ENCODE measurements at places on chromosomes 6 and 20.
A peak's percentile ranks its signal among the peaks of the same experiment; 100 is the strongest.

DNA sequence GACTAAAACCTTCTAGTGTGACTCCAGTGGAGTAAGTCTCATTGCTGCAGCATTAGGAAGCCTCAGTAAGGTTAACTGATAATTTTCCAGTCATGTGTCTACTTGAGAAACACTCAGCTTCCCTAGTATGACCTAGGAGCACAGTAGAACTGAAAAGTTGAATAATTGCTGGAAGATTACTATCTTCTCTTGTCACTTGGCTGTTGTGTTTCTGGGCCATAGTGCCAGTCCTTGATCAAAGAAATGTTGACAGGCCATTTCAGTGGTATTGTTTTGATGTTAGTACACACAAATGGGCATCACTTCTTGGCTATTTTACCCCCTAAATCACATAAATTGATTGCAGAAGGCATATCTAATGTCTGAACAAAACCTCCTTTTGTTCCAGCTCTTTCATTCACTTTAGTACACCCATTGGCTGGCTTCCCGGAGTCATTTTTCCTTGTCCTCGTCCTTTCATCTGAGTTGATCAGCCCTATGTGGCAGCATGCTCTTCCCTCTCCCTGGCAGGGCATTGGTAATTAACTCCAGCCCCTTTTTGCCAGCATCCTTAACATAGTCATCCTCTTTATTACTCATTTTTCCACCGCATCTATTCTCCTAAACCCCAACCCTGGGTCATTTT, 6.0 kb downstream of the ENPP3 start:
- no peak for DNase-seq

- no peak for DNase-seq
These were observed 71.4 kb upstream of the PBOV1 start for GRCh38 chr6:138289739-138290138.

GRCh38 chr20:49768204-49769047, 44.2 kb upstream of the SLC9A8 start:
- no peak for DNase-seq

DNA sequence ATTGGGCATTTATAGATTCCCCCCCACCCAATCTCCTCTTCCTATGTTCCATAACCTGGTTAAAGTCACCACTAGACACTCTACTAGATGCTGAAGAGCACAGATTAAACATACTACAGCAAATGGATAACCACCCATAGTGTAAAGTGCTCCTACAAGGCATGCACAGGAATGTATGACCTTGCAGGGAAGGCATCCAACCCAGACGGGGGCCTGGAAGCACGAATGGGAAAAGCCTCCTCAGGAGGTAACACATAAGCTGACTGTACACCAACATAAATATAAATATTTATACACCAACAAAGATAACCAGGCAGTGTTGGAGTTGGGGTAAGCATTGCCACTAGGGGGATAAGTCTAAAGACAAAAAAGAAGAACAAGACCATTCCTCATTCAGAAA, 691.7 kb downstream of the GRIK2 start:
- no peak for DNase-seq

DNA sequence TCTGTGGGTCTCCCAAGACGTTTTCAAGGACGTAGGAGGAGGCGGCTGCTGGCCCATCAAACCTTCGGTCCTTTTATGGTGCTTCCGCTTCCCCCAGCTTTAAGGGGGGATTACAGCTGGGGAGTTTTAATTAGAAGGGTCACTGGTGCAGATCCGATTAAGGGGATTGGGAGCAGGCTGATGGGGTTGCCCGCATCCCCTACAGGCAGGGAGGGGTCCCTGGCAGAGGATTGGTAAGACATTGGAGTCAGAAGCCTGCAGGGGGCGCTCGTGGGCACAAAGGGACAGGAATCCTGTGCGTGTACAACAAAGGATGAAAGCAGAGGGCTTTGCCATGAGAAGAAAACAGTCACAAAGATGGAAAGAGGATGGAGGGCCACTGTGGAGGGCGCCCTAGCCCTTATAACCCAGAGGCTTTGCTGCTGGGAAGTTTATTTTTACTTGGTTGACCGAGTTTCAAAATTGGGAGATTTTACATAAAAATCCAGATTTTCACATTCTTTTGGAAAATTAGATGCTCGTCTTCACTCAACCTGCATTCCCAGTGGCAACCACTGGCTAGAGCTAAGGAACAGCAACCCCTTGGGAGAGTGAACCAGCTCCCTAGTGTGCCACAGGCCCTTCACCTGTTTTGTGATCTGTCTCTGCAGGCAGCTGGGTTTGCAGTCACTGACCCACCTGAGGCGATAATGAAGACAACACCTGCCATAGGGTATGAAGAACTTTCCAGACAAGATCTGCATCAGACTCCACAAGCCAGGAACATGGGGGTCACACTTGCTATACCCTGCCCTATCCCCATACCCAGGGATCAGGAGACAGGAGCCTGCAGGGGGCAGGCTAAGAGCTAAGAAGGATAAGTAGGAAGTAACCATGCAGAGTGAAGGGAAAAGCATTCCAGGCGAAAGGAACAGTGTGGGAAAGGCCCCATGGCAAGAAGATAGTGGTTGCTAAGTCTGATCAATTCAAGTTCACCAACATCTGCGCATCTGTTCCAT, 97.7 kb downstream of the KCNB1 start:
- peak; percentile 89 for DNase-seq

GRCh38 chr20:50624351-50625016, 66.9 kb downstream of the RIPOR3 start:
- DNase-seq, result no peak

GRCh38 chr6:95682476-95682875, 105.1 kb downstream of the MANEA start:
- no peak for DNase-seq

DNA sequence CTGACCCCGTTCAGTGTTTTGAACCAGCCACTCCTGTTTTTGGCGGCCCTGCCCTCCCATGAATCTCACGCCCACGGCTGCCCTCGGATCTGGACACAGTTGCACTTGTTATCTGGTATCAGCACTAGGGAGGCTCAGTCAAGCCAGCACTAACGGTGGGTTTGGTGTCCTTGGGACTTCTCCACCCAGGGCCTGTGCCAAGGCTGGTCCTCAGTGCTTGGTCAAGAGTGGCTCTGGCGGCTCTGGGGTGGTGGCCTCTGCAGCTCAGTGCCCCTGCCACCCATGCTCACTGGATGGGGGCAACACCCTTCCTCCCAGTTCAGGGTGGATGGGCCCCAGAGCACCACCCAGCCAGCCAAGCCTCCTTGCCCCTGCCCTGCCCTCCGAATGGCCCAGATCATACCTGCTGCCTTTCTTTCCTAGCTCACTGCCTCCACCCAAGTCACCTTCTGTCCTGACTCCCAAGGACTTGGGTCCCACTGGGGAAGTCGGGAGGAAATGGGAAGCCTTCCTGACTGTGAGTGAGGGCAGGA, 54.7 kb downstream of the SSR1 start:
- peak; percentile 61 for DNase-seq
